NCI-H1930 (cell line): ENCODE measurements at places on chromosomes 12 and 14.

DNA sequence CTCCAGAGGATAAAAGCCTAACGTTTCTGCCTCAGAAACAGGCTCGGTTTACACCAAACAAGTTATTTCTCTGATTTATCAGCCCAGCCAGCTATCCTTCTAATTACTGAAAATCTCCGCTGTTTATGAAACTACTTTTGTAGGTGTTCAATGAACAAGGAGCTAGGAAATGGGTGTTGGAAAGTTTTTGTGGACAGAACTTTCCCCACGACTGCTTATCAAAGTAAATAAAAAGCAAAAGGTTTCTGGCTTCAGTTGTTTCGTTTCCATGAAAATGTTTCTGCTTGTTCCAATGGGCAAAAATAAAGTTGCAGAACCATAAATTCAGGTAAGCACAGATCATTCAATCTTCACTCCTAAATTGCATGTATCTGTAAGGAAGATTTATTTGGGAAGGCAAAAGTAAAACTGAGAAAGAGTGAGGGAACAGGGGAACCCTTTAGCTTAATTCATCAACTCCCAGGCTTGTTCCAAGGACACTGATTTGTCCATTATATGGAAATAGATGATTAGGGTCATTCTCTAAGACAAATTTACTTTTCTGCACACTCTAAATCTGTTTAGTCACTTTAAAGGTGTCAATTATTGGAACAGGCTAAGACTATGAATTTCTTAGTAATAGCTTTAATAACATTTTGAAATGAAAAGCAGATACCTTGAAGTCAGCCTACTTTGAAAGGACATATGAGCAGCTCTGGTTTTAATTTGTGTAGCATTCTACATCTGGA, 175.9 kb upstream of the CDKN3 start:
- DNase-seq = no peak

- DNase-seq = no peak
Measured at GRCh38 chr14:68386446-68386845, 406.4 kb downstream of the ZFP36L1 start.

GRCh38 chr12:124865728-124866127, 2.1 kb upstream of the SCARB1 start:
- no peak for DNase-seq

GRCh38 chr12:30853561-30854133, 72.9 kb upstream of the TSPAN11 start:
- no peak for DNase-seq

DNA sequence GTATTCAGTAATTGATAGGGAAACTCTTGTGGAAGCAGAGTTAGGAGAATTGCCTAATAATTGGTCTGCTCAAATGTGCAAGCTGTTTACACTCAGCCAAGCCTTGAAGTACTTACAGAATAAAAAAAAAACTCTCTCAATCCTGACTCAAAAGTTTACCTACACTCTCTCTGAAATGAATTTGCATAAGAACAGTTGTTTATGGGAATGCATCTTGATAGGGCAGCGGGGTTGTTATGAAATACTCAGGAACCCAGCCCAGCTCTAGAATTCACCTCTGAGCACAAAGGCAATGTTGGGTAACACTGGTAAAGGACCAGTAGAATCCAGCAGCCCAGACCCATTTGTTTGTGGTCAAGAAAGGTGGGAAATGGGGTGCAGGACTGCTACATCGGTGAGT, 267.0 kb downstream of the CPNE8 start:
- DNase-seq = no peak
